ENCODE measurements at places on chromosomes 11 and 22.

GRCh38 chr11:121473064-121473777 is 20.5 kb upstream of the SORL1-AS1 start:
- DNase-seq: no peak

- peak; percentile 91 for DNase-seq
Observed at GRCh38 chr22:50530877-50531545, 1.2 kb upstream of the TYMP start.

- DNase-seq: no peak
Observed at GRCh38 chr11:12216671-12217374, 106.4 kb downstream of the MICAL2 start.

DNA sequence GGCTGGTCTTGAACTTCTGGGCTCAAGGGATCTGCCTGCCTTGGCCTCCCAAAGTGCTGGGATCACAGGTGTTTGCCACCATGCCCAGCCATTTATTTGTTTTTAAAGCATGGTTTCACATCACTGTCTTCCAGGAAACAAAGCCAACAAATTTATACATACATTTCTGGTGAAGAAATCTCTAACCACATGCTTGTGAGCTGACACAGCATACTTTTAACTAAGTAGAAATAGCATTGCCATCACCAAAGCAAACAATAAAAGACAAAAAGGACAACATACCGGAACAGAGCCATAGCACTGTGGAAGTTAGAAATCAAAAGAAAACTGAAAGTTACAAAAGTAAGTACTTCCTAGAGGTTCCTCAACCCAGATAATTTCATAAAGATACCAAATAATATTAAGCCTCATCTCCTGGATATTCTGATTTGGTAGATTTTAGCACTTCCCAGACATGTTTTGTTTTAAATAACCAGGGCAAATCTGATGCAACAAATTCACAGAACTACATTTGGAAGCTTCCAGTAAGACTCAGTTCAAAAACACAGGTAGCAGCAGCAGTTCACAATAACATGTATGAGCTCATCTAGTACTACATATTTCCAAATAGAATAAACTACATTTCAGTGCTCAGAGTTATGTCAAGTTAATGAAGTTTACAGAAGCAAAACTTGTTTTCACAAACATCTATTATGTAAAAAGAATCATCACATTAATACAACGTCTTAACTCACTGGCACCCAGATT is 70.6 kb downstream of the RRAS2 start:
- no peak for DNase-seq

DNA sequence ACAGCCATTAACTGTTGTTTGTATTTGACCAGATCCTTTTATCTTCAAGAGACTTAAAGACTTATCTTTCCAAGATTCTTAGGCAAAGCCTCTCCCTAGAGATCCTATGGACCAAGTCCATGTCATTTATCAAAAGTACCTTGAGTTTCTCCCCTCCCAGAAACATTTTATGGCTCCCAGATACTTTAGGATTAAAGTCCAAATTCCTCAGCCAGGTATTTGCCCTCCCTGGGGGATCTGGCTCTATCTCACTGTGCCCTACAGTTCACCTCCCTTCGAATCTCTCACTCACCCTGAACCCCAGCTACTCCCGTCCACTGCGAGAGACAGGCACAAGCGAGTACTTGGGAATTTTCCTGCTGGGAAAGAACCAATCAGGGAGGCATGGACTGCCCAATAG is 11.9 kb downstream of the MS4A8 start:
- DNase-seq: no peak

GRCh38 chr22:19596680-19597398 is 72.6 kb upstream of the CLDN5 start:
- no peak for DNase-seq

- no peak for DNase-seq
Observed at GRCh38 chr11:45092404-45092785, 54.0 kb upstream of the PRDM11 start.

GRCh38 chr11:60925868-60926267 is 1.6 kb downstream of the TMEM132A start:
- no peak for DNase-seq

GRCh38 chr11:76071090-76071489 is 135.2 kb downstream of the WNT11 start:
- DNase-seq: no peak

- DNase-seq: no peak
Observed at GRCh38 chr11:61587951-61588727, 7.3 kb upstream of the SYT7 start.

GRCh38 chr22:22407061-22407460 is 101.5 kb downstream of the ZNF280B start:
- DNase-seq: no peak

- DNase-seq: peak; percentile 9
Observed at GRCh38 chr11:133506023-133506422, 26.3 kb downstream of the OPCML start.

DNA sequence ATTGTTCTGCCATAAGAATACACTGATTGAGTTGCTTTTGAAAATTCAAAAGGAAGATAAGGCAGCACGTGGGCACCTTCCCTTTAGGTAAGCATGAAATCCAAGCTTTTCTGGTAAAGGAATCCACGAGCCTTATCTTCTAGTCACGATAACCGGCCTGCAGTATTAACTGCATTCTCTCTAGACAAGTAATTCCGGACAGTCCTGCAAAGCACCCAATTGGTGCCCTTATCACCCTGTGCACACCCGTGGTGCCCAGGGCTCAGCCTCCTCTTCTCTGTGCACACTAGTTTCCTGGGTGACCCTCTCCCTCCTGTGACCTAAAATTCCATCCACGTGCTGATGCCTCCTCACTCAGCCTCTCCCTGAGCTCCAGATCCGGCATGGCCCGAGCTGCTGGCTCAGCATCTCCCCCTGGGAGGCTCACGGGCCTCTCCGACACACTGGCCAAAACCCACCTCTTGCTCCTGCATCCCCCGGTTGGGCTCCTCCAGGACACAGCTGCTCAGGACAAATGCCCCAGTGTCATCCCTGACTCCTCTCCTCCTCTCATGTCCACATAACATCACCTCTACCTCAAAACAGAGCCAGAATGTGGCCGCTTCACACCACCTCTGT is 63.7 kb downstream of the PACSIN2 start:
- DNase-seq: no peak

- DNase-seq: no peak
Observed at GRCh38 chr22:28188178-28188879, 269.3 kb upstream of the PITPNB start.

DNA sequence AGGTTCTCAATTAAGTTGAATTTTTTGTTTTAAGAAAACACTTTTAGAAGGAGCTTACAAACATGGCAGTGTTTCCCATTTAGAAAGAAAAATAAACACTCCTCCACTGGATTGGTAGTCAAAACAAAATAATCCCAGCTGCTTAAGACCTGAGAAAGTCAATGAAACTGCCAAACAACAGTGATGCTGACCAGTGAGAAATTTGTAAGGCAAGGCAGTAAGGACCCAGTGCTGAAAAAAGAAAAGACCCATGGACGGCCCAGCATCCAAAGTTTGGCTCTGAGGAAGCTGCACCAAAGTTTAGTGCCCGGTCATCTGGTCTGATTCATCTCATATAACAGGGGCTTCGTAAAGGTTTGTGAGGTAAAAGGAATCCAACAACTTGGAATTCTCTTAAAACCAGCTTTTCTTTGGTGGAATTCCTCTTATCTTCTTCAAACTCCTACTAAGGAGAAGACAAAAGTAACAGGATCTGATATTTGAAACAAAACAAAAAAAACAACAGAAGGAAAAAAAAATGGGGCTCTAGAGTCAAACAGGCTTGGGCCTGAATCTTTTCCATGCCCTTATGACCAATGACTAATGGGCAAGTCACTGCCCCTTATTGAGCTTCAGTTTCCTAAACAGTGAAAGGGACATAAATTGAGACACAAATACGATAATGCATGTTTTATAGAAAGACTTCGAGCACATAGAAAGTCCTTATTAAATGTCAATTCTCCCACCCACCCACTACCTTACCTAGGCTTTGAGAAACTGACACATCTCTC is 383.0 kb upstream of the NARS2 start:
- DNase-seq: no peak

DNA sequence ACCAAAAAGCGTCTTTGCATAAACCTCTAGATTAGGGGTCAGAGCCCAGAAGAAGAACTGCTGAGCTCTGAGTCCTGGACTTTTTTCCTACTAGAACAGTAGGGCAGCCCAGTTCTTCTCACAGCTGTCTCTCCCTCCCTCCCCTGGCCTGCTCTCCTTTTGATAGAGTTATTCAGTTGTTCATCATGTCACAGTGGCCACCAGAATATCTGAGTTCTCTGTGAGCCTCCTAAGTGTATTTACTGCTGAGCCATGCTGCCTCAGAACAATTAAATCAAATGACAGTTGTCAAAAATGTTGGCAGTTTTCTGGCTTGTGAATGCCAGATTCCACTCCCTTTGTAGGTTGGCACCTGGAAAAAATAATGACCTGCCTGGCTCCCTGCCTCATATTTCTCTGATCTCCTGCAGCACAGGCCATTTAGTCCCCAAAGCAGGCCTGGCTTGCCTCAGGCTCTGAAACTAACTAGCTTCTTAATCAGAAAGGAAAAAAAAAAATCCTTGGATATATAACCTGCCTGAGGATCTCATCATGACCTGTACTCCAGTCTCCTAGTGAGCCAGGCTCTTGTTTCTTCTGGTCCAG is 377.4 kb upstream of the LARGE1 start:
- no peak for DNase-seq

DNA sequence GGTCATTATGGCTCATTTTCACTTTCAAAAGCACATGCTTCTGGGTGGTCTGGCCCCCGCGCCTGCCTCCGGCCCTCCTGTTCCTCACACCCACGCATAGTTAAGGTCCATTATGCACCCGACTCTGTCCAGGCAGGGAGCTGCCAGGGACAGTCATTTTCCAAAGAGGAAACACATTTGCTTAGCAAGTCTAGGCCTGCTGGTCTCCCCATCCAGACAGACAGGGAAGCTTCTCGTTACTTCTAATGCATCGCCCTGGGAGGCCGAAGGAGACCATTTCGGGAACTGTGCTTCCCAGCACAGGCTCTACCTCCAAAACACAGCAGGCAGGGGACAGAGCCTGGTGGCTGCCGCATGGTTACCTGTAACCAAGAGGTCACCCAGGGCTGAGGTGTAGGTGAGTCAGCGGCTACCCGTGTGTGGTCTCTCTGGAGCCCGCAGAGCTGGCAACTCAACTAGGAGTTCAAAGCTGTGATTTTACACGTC is 87.1 kb upstream of the SHANK2 start:
- DNase-seq: no peak

GRCh38 chr22:23509571-23510302 is 70.4 kb downstream of the IGLL1 start:
- DNase-seq: no peak

DNA sequence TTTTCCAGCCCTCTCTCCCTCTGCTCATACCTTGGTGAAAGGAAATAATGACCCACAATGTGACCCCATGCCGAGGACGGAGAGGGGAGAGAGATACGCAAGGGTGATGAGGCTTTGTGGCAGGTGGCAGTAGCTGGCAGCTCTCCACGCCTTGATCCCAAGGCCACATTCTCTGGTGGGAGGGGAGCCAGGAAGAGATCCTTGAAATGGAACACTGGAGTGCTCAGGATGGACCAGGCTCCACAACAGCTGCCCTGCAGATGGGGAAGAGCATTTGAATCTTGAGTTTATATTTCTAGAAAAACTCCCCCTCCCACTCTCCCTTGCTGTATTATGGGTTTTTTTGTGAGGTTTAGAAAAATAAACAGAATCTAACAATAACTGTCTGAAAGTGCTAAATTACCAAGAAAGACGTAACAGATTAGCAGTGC is 61.6 kb upstream of the CDON start:
- DNase-seq: no peak

DNA sequence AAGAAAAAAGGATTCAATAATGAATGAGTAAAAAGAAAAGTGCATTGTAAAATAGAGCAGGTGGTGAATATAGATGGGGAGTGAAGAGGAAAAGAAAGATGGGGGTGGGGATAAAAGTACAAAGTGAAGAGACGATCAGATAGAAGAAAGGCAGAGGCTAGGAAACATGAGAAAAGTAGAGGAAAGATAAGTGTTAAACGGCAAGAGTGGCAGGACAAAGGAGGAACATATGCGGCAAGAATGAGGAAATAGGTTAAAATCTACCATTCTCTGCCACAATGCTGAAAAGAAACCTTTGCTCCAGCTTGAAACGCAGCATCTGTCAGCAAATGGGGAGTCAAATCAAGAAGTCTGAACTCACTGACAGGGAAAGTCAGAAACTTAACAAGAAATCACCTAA is 6.8 kb downstream of the FUT4 start:
- no peak for DNase-seq

- no peak for DNase-seq
Observed at GRCh38 chr11:129395883-129396282, 20.2 kb downstream of the BARX2 start.

GRCh38 chr11:69312453-69313404 is 18.8 kb downstream of the MYEOV start:
- DNase-seq: no peak

Measured in GM06990 (cell line).